ENCODE measurements at places on chromosomes 11 and 22.

- DNase-seq: no peak
Observed at GRCh38 chr11:35009944-35010342, 93.5 kb downstream of the PDHX start.

GRCh38 chr11:63813563-63814382 is 517 bp downstream of the SPINDOC start:
- DNase-seq: peak; percentile 65

DNA sequence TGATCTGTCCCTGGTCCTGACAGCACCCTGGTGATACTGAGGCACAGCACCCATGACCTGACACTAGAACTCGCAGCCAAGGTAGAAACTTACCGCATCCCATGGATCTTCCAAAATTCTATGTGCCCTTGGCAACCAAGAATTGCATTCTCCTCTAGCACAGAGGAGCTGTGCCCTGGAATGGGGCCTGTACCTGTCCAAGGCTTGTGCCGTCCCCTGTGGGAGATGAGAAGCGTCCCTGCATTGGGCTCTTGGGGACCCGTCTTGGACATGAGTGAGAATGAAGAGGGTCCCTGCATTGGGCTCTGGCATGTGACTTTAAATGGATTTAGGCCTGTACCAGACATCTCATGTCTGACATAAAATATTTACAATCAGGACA is 67.1 kb downstream of the GGTLC2 start:
- DNase-seq: no peak

DNA sequence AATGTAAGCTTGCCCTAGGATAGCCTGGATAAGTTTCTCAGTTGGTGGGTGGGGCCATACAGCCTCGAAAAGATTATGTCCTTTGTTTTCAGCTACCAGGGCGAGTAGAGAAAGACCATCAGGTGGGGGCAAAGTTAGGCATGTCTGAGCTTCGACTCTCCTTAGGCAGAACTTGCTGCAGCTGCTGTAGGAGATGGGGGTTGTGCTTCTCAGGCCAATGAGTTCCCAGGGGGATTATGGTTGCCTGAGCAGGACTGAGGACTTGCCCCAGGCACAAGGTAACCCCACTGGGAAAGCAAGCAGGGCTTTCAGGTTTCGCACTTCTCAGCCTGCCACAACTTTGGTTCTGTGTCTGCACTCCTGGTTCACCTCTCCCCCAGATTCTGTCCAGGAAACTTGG is 173.4 kb upstream of the SESN3 start:
- DNase-seq: no peak

- DNase-seq: no peak
Observed at GRCh38 chr11:131681920-131682319, 311.5 kb downstream of the NTM start.

DNA sequence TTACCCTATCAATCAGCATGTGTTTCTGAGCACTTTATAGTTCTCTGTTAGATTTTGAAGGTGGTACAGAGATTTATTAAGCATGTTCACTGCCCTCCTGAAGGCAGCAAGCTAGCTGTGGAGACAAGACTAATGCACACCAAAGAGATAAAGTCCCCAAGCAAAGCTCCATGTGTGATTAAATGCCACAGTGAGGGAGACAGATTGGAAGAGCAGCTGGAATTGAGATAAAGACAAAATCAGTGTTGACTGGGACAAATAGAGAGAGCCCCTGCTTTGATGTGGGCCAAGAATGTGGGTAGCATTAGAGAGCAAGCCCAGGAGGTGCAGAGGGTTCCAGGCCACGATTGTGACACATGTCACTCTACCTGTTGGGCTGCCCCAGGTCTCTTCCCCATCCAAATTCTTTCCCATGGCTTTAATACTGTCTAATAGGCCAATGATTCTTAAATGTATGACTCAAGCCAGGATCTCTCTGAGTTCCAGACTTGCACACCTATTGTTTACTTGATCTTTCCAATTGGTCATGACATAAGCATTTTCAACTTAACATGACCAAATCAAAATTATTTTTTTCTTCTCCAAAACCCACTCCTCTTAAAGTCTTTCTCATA is 60.1 kb upstream of the ZC3H12C start:
- DNase-seq: no peak

- no peak for DNase-seq
Observed at GRCh38 chr22:48210198-48210580, 1447.7 kb downstream of the TBC1D22A start.

GRCh38 chr22:49961601-49962011 is 1.0 kb downstream of the PIM3 start:
- no peak for DNase-seq

GRCh38 chr11:99881610-99882009 is 805.5 kb upstream of the ARHGAP42 start:
- no peak for DNase-seq

- no peak for DNase-seq
Observed at GRCh38 chr22:46829117-46829891, 66.9 kb downstream of the TBC1D22A start.

GRCh38 chr11:62931499-62932278 is 10.5 kb upstream of the CHRM1 start:
- no peak for DNase-seq

DNA sequence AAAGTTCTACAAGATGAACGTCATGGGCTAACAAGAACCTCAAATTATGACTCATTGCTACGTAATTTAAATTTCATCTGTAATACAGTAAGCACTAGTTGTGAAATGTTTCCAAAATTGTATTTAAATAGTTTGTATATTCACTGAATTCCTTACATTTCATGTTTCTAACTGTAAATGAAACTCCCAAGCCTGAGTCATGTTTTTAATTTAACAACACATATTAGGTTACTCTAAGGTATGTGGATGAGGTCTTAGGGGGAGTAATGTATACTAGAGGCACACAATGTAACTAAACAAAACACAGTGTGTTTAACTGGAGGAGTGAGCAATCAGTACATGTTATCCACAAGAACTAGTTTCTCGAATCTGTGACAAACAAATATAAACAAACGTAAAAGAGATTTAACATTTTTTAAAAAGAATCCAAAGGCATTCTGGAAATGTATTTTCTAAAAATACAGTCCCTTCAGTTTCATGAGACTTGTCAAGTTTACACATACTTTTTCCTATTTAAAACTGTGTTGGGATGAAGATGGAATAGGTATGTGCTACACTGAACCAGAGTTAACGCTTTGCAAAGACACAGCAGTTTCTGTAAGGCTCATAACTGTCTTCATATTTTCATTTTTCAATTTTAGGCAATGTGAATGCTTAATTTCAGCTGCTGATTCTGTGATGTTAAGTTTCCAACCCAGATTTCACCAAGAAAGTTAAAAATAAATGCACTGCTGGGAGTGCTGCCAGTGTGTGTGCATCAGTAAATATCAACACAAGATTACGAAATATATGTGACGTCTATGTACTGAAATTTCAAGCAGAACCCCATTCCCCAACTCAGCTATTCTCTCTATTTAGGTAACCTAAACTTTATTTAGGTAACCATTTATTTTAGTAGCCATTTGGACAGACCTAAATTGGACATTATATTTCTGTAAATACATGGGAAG is 52.6 kb downstream of the PITPNB start:
- DNase-seq: no peak

DNA sequence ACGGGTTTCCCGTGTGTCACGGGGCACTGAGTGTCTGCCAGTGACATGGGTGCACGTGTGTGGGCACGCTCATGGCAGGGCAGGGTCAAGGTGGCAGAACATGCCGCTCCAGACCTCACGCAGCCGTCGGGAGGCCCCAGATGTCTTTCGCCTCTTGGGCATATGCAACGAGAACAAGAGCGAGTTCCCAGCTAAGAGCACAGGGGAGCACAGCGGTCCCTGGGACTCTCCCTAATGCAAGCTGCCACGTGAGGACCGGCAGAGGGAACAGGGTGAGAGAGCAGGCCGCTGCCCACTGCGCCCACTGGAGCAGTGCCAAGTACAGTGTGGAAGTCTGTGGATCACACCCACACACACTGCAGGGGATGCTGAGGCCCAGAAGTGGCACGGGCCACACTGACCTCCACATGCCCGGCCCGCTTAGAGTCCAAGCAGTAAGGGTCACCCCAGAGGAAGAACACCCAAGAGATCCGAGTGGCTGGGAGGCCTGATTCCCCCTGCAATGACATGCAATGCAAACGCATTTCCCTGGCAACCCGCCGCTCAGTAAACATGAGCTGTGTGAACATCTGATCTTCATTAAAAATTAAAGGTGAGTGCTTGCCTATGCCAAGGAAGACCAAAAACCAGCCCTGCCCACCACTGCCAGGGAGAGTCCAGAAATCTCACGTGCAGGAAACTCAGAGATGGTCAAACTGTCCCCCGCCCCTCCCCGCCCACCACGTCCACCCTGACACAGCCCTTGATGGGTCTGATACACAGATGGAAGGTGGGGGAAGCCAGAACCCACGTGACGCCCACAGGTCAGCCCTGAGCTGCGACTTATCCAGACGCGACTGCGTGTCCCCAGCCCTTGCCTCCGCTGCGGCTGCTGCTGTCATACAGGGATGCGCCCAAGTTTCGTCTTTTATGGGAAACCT is 11.7 kb downstream of the CERK start:
- DNase-seq: no peak
